NCI-H1694 (cell line): ENCODE measurements at places on chromosomes 2 and 18.

GRCh38 chr2:26723991-26724750, 31.6 kb downstream of the KCNK3 start:
- DNase-seq: no peak

DNA sequence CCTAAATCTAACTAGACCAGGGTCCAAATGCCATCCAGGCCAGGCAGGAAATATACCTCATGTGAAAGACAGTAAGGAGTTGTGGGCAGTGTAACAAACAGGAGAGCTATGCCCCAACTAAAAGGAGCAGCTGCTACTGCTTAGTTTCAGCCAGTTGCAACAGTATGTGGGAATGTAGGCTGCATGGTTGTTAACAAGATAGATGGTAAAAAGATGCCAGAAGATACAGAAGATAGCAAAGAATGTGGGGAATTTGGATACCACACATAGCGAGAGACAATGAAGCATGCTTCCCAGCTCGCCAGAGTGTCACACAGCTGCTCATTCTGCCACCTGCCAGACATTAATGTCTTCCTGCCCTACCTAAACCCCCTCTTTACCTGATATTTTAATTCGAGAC, 39.4 kb upstream of the CYBRD1 start:
- DNase-seq: no peak

GRCh38 chr2:67633212-67633856, 236.2 kb downstream of the ETAA1 start:
- DNase-seq: no peak

GRCh38 chr18:57649556-57650500, 28.2 kb upstream of the NARS1 start:
- no peak for DNase-seq

DNA sequence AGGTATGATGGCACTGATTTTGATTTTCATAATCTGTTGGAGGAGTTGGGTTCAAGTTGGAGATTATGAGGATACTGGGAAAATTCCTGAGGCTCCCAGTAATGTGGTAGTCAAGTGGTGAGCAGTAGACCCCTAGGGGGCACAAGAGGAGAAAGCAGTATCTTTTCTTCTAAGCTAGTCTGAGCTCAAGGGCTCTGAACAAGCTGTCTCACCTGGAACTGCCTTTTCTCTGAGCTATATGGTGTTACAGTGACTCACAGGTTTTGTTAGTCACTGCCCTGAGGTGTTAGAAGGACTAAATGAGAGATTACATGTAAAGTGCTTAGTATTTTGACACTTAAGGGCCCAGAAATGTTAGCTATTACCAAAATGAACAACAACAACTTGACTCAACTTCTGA, 42.2 kb downstream of the CD302 start:
- DNase-seq: no peak

- no peak for DNase-seq
These were observed 69.5 kb upstream of the CHRNA1 start for GRCh38 chr2:174833737-174834136.

DNA sequence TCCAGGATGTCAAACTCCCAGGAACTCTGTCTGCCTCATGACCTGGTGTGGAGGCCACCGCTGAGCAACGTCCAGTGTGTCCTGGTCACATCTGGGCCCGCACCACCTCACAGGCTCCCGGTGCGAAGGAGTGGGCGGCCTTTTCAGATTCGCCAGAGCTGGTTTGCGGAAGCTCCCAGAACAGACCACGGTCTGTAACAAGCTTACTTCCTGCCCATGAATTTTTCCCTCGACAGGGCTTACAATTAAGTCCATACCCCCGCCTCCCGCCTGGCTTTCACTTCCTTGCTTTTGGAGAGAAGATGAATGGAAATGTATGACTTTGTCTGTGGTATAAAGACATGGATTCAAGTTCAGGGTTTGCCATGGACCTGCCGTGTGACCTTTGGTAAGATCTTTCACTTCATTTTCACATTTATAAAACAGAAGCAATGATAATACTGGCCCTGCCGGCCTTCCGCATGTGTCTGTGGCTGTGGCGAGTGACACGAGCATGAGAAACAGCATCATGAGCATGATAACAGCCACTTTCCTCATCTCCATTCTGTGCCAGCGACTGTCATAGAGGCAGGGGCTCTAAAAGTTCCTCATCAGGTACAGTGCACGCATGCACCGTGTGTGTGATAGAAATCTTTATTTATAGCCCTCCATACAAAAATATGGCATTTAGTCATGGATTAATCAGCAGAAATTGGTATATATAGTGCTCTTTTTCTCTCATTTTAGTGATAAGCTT, 31.0 kb upstream of the KCNF1 start:
- no peak for DNase-seq

- DNase-seq: no peak
These were observed 137.7 kb upstream of the PXDN start for GRCh38 chr2:1881998-1882397.

DNA sequence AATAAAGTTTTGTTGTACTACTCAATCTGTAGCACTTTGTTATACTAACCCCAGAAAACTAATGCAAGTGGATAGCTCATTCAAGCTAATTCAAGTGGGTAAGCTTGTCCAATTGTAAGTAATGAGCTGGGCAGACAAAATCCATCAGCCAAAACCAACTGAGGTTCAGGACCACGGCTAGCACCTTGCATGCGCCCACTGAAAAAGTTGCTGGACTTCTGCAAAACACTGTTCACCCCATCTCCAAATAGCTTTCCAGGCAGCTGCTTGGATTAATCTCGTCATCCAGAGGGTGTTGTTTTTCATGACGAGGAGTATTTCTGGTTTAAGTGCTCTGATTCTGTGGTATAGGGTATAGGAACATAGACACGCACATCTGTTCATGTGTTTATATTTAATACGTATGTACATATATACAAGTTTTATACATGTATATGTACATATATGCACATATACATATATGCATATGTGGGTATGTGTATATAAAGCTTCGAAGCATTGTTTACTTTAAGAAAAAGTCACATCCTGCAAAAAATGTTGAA, 307.5 kb downstream of the GALR1 start:
- DNase-seq: no peak

- no peak for DNase-seq
These were observed 99.2 kb downstream of the DYNAP start for GRCh38 chr18:54690198-54690597.

DNA sequence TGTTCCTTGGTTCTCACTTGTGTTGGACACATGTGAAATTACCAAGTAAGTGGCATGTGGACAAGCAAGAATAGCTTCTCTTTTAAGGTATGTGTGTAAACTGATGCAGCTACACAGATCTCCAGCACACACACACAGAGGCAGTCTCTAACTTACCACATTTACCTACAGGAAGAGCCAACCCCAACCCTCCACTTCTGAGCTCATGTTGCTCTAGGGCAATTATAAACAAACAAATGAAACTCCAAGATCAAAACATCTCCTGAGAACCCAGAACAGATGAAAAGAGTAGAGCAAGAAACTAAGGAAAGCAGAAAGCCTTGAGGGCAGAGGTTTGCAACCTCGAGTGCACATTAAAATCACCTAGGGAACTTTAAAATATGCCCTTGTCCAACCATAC, 16.0 kb upstream of the TMEM37 start:
- no peak for DNase-seq

DNA sequence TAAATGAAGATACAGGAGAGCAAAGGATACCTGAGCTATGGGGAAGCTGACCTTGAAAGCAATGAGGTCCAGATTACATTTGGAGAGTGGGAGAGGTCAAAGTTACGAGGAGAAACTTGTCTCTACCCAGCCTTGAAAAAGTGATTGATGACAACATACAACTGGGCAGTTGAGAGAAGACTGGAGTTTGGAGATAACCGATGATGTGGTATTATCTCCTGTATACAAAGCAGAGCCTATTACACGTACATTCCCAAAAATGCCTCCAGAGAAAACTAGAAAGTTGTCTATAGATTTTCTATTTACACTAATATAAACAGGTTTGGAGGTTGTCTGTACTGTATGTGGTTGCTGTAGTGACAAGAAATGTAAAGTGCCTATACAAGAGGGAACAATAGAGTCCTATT, 28.3 kb downstream of the ARL5A start:
- no peak for DNase-seq

DNA sequence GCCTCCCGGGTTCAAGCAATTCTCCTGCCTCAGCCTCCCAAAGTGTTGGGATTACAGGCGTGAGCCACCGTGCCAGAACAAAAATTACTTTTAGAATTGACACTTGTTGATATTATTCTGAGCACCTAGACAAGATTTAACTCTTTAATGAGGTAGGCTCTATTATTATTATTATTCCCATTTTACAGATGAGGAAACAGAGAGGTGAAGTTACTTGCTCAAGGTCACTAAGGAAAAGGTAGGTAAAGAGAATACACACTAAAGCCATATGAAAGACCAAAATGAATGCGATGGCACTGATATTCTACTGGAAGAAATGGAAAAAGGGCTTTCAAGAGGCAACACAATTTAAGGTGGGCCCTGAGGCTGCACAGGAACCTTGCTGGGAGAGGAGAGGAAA, 73.8 kb upstream of the ZFP36L2 start:
- no peak for DNase-seq

- no peak for DNase-seq
These were observed 47.8 kb upstream of the CAB39 start for GRCh38 chr2:230664844-230665243.

DNA sequence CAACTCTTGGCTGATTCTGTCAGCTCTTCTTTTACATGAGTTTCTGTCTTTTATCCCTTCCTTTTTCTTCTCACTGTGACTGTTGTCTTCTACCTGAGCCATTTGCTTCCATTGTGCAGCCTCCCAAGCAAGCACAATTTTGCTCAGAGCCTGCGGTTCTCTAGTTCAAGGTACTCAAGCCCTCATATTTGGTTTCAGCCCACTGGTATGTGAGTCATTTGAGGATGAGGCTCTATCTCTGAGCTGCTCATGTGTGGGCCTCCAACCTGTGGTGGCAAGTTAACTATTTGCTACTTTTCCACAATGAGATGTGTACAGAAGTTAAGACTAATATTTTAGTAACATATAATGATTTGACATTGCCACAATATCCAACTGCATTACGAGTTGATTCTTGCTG, 183.0 kb downstream of the PHLPP1 start:
- DNase-seq: no peak

DNA sequence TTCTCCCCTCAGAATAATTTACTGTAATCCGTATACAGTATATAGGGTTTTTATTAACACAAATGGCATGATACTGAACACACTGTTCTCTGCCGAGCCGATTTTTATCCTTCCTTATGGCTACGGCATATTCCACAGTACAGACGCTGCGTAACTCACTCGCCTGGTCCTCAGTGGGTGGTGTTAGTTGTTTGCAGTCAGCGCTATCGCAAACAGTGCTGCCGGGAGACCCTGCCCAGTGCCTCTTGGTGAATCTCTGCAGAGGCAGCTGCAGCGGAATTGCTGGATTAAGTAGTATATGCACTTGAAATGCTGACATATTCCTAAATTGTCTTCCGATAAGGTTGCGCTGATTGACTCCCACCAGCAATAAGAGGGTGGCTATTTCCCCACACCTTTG, 73.9 kb downstream of the MARCO start:
- no peak for DNase-seq

- no peak for DNase-seq
These were observed 21.4 kb upstream of the HAAO start for GRCh38 chr2:42813763-42814162.

DNA sequence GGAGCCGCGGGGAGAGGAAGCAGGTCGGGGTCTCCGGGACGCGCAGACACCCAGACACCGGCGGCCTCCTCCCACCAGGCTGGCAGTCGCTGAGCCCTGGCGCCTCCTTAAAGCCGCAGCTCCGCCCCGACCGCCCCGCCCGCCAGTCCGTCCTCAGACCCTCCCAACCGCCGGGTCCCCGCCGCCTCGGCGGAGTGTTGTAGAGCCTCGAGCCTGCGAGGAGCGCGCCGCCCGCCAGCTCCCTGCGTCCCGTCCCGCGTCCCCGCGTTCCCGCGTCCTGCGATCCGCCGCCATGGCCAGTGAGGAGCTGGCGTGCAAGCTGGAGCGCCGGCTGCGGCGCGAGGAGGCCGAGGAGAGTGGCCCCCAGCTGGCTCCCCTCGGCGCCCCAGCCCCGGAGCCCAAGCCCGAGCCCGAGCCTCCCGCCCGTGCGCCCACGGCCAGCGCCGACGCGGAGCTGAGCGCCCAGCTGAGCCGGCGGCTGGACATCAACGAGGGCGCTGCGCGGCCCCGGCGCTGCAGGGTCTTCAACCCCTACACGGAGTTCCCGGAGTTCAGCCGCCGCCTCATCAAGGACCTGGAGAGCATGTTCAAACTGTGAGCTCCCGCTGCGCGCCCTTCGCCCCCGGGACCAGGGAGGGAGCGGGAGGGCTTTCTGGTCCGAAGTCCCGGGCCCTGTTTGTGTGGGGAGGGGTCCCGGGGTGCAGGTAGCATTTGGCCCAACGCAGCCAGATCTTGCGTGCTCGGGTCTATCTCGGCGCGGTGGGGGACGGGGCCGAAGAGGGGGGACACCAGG, at the start of gene EFHD1:
EFHD1 (plus strand) TSS at position 192 of the 793 bp plus-strand sequence; CDS start at position 293, 101 bp downstream.
- peak; percentile 7 for DNase-seq
